Urinary bladder (tissue), 4 donors: ENCODE measurements at places on chromosomes 4 and X. TPM values are rescaled to one million over a fixed set of nuclear protein-coding genes. Genes with fewer than 3 reads are reported as not detected.

The TMPRSS11A gene
- not detected for total RNA-seq

DNA sequence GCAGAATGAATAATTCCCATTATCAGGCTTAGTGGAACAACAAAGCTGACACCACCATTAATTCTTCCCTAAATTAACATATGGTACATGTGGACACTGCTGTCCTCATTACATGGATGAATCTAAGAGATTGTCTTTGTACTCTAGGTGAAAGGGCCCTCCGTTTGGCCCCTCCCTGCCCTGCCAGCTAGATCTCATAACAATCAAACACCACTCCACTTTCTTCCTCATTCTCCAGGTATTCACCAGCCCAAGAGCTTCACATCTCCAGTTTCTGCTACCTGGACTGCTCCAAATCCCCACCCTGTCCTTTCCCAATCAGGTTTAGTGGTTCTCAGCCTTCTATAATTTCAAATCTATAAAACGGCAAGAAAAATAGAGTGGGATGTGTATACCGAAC, 3.8 kb downstream of the HSD17B11 start:
- DNase-seq = no peak

- DNase-seq = no peak
Measured at GRCh38 chrX:1023676-1024075, 188.8 kb downstream of the CRLF2 start.

DNA sequence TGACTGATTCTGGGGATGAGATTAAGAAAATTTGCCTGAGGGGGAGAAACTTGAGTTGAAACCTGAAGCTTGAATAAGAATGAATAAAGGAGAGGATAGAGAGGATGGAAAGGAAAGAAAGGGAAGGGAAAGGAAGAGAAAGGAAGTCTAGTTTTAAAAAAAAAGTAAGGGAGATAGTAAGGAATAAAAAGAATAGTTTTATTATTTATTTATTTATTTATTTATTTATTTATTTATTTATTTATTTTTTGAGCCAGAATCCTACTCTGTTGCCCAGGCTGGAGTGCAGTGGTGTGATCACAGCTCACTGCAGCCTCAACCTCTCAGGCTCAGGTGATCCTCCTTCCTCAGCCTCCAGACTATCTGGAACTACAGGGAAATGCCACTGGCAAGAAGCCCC, 62.0 kb upstream of the NAF1 start:
- no peak for DNase-seq

The CLTRN gene
- 0.90 TPM for total RNA-seq

DNA sequence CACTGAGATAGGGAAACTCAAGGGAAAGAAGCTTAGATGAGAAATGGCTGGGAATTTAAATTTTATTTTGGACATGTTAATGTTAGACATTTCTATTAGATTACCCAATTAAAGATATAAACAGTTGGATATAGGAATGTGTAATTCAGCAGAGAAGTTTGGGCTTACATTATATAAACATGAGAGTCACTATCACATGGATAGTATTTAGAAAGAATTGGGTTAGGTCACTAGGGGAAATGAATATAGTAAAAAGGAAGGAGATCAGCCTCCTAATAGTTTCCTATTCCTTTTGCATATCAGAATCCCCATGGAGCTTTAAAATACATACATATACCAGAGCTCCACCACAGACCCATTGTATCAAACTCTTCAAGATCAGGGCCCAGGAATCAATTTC, 19.6 kb upstream of the CXCL5 start:
- no peak for DNase-seq

GRCh38 chrX:86421771-86422170, 273.5 kb downstream of the DACH2 start:
- no peak for DNase-seq

- no peak for DNase-seq
Measured at GRCh38 chr4:27368781-27369180, 508.1 kb downstream of the STIM2 start.

GRCh38 chr4:76296286-76296820, 10.2 kb upstream of the STBD1 start:
- DNase-seq = no peak

GRCh38 chr4:40473578-40474388, 138.7 kb downstream of the CHRNA9 start:
- no peak for DNase-seq

- no peak for DNase-seq
Measured at GRCh38 chr4:104575278-104575677, 80.6 kb upstream of the CXXC4 start.

The BMP3 gene
- 19.1 TPM for total RNA-seq

The CENPVL1 gene
- not detected for total RNA-seq

The PNCK gene
- total RNA-seq = 10.3 TPM

The CXCL6 gene
- total RNA-seq = 0.16 TPM

- DNase-seq = no peak
Measured at GRCh38 chrX:113892891-113893290, 691.0 kb upstream of the HTR2C start.

The PAGE4 gene
- 13.3 TPM for total RNA-seq

DNA sequence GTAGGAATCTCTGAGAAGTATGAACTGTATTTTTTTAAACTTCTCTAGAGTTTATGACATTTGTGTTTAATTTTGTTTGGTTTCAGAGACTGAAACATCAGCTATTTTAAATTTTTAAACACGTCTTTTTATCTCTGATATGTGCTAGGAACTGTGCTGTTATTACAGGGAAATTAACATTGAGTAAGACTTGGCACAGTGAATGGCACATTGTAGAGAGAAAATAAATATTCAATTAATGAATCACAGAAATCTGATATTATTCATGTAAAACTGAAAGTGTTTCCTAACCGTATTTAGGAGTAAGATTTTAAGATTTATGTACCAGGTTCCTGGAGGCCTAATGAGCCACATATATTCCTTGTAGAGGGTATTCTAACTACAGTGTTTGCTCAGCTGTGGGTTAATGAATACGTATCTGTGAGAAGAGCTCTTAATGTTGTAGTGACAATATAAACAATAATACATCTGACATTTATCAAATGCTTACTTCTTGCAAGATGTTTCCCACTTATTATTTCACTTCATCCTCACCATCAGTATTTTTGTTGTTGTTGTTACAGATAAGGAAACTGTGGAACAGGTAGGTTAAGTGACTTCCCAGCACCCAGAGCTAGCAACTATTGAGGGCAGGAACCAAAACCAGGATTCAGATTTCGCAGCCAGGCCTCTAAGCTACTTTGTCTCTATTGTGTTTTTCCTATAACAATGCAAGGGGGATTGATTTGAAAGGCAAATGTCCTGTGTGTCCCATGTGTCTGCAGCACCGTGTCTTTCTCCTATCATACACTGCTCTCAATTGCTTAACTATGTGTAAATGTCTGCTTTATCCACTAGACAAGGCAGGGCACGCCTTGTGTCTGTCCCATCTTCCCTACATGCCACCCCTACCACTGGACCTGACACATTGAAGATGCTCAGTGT, 121.1 kb upstream of the FAM9C start:
- no peak for DNase-seq

The STAP1 gene
- total RNA-seq = 0.63 TPM

- no peak for DNase-seq
Measured at GRCh38 chr4:86848732-86849619, at the start of gene SLC10A6. Gene SLC10A6 (minus strand): TSS chr4:86849384. CDS start chr4:86849115, 269 bp downstream.

- DNase-seq = no peak
Measured at GRCh38 chr4:82394896-82395295, 21.1 kb upstream of the HNRNPD start.

The JADE3 gene
- 9.0 TPM for total RNA-seq

DNA sequence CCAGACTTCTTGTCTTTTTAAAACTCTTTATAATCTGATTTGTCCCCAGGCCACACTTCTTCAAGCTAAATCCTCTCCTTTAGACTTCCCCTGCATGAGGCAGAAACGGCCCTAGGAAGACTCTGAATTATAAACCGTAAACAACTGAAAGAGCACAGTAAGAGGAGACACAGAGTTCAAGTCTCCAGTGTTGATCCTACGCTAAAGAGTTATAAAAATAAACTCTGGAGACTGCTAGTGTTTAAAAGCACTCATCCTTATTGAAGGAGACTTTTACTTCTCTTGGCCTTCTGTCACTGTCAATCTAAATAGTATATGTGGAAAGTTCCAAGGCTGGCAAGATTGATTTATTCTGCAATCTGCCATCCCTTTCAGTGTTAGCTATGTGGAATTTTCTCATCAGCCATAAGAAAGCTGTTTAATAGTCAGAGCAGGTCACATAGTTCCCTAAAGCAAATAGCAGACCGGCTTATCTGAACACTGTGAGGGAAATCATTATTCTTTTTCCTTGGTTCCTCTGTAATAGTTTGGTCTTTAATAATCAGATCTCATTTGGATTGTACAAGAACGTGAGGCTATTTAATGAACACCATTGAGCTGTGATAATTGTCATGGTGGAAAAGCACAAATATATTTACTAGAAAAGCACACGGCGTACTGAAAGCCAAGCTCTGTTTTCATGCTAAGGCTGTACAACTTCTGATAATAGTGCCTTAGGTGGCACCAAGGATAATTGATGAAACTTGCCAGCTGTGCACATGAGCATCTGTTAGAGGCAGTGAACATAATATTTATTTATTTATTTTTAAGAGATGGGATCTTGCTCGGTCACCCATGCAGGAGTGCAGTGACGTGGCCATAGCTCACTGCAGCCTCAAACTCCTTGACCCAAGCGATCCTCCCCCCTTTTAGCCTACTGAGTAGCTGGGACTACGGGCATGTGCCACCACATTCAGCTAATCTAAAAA, 157.7 kb downstream of the CEP135 start:
- DNase-seq = no peak

The SEC24B gene
- total RNA-seq = 37.8 TPM

DNA sequence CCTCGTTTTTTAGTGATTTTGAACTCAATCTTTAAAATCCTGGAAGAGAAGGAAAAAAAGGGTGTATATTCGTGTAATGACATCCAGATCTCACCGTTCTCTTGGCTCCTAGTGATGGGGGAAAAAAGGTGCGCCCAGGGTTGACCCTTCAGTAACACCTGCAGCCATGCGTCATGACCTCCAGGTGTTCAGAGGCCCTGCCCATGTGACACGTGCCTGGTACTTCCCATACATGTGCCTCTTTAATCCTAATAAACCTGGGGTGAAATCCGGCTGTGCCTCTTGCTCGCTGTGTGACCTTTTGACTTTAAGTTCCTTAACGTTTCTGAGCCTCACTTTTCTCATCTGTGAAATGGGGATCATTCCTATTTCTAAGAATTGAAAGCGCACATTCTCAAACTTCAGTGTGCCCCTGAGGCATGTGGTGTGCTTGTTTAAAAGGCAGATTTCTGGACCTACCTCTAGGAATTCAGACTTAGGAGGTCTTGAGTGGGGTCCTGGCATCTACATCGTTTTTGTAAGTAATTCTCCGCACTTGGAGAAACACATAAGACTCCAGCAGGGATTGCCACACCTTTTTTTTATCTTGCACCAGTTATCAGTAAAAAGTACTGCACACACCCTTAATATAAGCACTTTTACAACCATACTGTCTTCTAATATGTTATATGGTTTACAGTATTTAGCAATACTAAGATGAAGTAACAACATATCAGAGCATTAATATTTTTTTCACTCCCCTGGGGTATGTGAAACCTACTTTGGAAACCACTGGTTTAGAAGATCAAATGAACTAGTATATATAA, 90.1 kb downstream of the RELL1 start:
- DNase-seq = no peak

GRCh38 chr4:113628711-113629110, 132.8 kb downstream of the CAMK2D start:
- no peak for DNase-seq

- no peak for DNase-seq
Measured at GRCh38 chr4:72860766-72861165, 208.8 kb downstream of the COX18 start.

The PRR32 gene
- 1.3 TPM for total RNA-seq

The KLHL13 gene
- 85.8 TPM for total RNA-seq

- DNase-seq = no peak
Measured at GRCh38 chr4:130808492-130808891, 1712.5 kb downstream of the C4orf33 start.

DNA sequence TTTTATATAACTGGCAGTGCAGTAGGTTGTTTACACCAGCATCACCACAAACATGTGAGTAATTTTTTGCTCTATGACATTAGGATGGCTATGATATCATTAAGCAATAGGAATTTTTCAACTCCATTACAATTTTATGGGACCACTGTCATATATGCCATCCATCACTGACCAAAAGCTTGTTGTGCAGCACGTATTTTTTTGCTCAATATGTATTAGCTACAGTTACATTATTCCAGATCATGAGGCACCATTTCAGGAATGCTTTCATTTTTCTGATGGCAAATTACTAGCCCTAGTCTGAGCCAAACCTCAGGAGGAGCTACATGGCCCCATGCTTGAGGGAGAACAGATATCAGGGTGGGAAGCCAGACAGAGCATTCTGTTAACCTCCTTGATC, 56.8 kb upstream of the DCLK2 start:
- no peak for DNase-seq

GRCh38 chr4:57055886-57056285, 54.3 kb downstream of the IGFBP7 start:
- no peak for DNase-seq

- DNase-seq = no peak
Measured at GRCh38 chr4:88802585-88803286, 105.1 kb upstream of the NAP1L5 start.

DNA sequence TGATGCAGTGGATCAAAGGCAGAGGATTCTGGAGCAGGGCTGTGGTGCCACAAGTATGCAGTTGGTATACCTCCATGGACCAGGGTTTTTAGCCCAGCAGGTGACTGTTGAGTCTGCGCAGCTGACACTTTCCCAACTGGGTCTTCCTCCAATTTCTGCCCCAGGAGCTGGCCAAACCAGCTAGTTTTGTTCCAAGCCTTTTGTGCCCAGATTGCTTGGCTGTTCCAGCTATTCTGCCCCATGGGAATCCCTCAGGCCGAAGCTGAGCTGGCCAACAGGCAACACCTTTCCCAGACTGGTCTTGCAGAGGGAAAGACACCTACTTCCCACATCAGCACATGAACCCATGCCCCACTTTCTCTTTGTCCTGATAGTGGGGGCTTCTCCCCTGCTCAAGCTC, 22.8 kb upstream of the ANKRD17 start:
- DNase-seq = no peak

The DDX53 gene
- not detected for total RNA-seq

- no peak for DNase-seq
Measured at GRCh38 chr4:75285837-75286236, 228.4 kb downstream of the RCHY1 start.

The RGN gene
- total RNA-seq = 4.8 TPM

- no peak for DNase-seq
Measured at GRCh38 chrX:133918361-133918771, 67.0 kb downstream of the GPC3 start.

DNA sequence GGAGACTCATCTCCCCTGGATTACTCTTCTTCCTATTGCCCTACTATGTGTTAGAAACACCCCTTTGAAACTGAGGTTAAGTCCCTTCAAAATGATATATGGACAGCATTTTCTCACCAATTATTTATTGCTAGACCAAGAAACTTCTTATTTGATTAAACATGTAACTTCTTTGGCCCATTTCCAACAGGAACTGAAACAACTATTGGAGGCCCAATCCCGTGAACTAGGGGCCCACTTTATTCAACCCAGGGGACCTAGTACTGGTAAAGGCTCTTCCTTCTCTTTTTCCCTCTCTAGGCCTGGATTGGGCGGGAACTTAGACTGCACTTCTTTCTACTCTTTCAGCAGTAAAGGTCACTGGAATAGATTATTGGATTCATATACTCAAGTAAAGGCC, 16.7 kb upstream of the COL25A1 start:
- no peak for DNase-seq

- no peak for DNase-seq
Measured at GRCh38 chr4:85474356-85474755, 594 bp upstream of the ARHGAP24 start.

- DNase-seq = no peak
Measured at GRCh38 chr4:86608757-86609375, 14.8 kb downstream of the PTPN13 start.

GRCh38 chrX:129427267-129427666, 96.0 kb downstream of the SMARCA1 start:
- no peak for DNase-seq

The GAGE12E gene
- total RNA-seq = not detected
